ENCODE measurements at places on chromosomes 11 and 22.

GRCh38 chr11:46361283-46362155, 14.3 kb downstream of the DGKZ start:
- peak overlapping the region; percentile 56 for H3K27ac ChIP-seq
- peaks cover 27% of the 10 kb centered on the region for H3K4me1 ChIP-seq
- peak overlapping the region; percentile 30 for H3K4me3 ChIP-seq
- peaks cover 20% of the 10 kb centered on the region for H3K36me3 ChIP-seq

DNA sequence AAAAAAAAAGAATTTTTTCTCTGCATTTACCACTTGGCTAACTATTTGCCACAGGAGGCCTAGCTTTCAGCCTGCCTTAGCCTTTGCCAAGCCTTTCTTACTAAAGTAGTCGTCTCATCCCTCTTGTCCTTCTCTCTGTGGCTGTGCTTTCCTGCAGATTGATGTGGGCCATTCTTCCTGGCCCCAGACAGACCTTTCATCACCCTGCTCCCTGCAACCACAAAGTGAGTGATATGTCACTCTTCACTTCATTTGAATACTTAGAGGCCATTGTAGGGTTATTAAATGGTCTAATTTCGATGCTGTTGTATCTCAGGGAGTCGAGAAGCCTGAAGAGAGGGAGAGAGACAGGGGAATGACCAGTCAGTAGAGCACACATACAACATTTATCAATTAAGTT, 37.6 kb downstream of the ART5 start:
- H3K27ac ChIP-seq, result no peak overlapping the region
- no peaks in the 10 kb centered on the region for H3K4me1 ChIP-seq
- H3K36me3 ChIP-seq, result no peaks in the 10 kb centered on the region
- no peak overlapping the region for H3K4me3 ChIP-seq

DNA sequence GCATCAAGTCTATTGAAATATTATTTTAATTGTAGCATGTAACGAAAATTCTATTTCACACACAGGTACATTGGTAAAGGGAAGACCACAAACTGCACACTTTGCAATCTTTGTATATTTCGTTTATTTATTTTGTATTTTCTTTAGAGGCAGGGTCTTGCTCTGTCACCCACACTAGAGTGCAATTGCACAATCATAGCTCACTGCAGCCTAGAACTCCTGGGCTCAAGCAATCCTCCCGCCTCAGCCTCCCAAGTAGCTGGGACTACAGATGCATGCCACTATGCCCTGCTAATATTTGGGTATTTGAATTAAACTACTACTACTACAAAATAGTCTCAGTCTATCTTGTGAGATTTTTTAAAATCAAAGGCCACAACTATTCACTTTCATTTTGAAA, 42.7 kb downstream of the GAB2 start:
- H3K4me1 ChIP-seq, result no peaks in the 10 kb centered on the region
- H3K27me3 ChIP-seq, result no peaks in the 10 kb centered on the region
- no peaks in the 10 kb centered on the region for H3K36me3 ChIP-seq
- H3K27ac ChIP-seq, result no peak overlapping the region
- no peak for DNase-seq
- no peak overlapping the region for H3K4me3 ChIP-seq

- H3K27ac ChIP-seq, result no peak overlapping the region
- no peak overlapping the region for H3K4me3 ChIP-seq
- H3K36me3 ChIP-seq, result no peaks in the 10 kb centered on the region
- no peaks in the 10 kb centered on the region for H3K27me3 ChIP-seq
- no peaks in the 10 kb centered on the region for H3K4me1 ChIP-seq
Observed at GRCh38 chr11:15865212-15865987, 490.9 kb downstream of the SOX6 start.

GRCh38 chr11:70662691-70663098, 264.4 kb downstream of the CTTN start:
- no peaks in the 10 kb centered on the region for H3K27me3 ChIP-seq
- no peak overlapping the region for H3K27ac ChIP-seq
- no peak overlapping the region for H3K4me3 ChIP-seq
- DNase-seq, result no peak
- H3K36me3 ChIP-seq, result no peaks in the 10 kb centered on the region

DNA sequence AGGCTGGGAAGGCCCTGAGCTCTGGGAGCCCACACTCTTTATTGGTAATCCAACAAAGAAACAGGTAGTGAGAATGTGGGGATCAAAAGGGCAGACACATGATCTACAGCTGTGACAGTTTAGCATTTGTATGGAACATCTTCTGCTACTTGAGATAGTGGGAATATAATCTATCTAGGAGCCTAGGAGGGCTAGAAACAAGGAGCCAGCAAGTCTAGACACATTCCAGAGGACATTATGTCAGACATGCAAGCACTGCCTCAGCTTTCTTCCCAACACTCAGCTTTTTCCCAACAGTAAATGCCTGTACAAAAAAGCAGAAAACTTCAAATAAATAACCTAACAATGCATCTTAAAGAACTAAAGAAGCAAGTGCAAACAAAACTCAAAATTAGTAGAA, 1150.6 kb upstream of the RAG2 start:
- no peaks in the 10 kb centered on the region for H3K27me3 ChIP-seq
- no peaks in the 10 kb centered on the region for H3K36me3 ChIP-seq
- no peaks in the 10 kb centered on the region for H3K4me1 ChIP-seq
- no peak overlapping the region for H3K4me3 ChIP-seq
- no peak overlapping the region for H3K27ac ChIP-seq

- H3K36me3 ChIP-seq, result no peaks in the 10 kb centered on the region
- H3K27ac ChIP-seq, result no peak overlapping the region
- peaks cover 3% of the 10 kb centered on the region for H3K27me3 ChIP-seq
- no peak for DNase-seq
Observed at GRCh38 chr11:128904656-128905344, 13.6 kb downstream of the KCNJ5 start.

DNA sequence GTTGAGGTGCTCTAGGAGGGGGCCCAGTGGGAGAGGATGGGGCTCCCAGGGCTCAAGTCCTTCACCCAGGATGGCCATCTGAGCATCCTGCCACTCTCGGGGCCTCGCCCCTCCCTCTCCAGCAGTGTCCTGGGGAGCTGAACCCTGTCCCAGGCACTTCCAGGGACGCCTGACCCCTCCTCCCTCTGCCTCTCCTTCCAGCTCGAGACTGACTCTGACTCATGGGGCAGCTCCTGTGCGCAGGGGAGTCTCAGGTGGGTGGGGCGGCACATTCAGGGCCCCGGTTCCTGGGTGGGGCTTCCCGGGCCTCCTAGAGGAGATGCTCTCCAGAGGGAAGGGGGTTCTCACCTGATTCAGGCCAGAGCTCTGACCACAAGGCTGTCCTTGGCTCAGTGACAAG, 77.1 kb upstream of the IGLL5 start:
- peaks cover 17% of the 10 kb centered on the region for H3K4me1 ChIP-seq
- H3K4me3 ChIP-seq, result no peak overlapping the region
- H3K36me3 ChIP-seq, result no peaks in the 10 kb centered on the region
- DNase-seq, result no peak
